ENCODE measurements at places on chromosomes 5 and 9. TPM values are rescaled to one million over a fixed set of nuclear protein-coding genes. Genes with fewer than 3 reads are reported as not detected.

DNA sequence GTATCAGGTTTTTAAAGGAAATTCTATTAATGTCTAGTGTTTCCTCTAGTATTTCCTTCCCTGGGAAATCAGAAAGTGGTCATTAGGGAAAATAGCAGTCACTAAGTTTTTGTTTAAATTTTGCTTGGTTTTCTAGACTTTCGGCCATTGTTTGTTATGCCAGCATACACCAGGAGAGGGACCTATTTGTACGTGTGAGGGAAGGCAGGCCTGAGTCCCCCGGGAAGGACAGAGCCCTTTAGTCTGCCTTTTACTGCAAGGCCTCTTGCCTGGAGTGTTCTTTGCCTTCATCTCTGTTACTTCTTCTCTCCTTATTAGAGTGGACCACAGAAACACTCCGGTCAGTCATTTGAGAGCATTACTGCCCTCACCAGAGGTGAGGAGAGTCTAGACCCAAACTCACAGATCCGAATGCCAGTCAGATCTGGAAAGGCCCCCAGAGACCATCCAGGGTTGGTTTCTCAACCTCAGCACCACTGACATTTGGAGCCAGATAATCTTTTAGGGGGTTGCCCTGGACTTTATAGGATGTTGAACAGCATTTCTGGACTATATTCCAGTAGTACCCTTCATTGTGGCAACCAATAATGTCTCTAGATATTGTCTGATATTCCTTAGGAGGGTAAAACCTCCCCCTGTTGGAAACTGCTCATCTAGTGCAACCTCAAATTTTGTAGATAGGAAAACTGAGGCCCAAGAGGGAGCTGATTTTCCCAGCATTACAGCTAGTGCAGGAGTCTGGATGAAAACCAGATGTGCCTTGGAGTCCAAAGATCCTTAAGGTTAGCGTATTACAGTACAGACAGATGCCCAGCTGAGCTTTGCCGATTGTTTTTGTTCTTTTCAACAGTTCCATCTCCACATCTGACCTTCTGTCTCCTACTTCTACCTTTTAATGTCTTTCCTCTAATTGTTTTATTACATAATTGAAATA lies 93.0 kb upstream of the NIPAL4 start:
- no peak for DNase-seq

GRCh38 chr5:957748-958485 lies 50.7 kb upstream of the NKD2 start:
- DNase-seq, result no peak

- no peak for DNase-seq
These were observed 27.4 kb downstream of the OXCT1 start for GRCh38 chr5:41842777-41843176.

GRCh38 chr5:4221048-4221447 lies 625.4 kb downstream of the IRX1 start:
- DNase-seq, result no peak

DNA sequence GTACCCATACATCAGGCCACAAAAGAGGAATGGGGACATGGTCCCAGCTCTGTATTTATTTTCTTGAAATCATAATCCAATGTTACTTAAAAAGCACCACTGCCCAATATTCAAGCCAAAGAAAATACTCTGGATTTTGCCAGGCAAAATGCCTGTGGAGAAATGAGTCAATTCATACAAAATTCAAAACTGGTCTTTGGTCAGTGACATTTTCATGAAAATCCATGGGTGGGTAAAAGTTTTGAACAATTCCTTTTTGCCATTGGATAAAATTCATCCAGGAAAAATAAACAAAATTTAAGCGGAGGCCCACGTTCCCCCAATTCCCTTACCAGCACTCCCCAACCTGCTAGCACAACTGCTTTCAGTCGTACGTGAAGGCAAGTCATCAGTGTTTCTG lies 186.2 kb downstream of the GLIS3 start:
- no peak for DNase-seq

- no peak for DNase-seq
These were observed 102.7 kb downstream of the ARHGEF28 start for GRCh38 chr5:73728493-73729273.

DNA sequence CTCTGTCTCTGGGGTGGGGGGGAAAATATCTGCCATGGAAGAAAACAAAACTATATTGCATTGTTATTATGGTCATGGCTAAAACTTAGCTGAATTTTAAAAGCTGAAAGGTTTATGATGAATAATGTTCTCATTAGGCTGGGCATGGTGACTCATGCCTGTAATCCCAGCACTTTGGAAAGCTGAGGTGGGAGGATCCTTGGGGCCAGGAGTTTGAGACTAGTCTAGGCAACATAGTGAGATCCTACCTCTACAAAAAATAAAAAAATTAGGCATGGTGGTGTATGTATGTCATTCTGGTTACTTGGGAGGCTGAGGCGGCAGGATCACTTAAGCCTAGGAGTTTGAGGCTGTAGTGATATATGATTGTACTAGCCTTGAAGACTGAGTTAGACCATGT lies 44.5 kb downstream of the IPO11 start:
- DNase-seq, result peak; percentile 17

DNA sequence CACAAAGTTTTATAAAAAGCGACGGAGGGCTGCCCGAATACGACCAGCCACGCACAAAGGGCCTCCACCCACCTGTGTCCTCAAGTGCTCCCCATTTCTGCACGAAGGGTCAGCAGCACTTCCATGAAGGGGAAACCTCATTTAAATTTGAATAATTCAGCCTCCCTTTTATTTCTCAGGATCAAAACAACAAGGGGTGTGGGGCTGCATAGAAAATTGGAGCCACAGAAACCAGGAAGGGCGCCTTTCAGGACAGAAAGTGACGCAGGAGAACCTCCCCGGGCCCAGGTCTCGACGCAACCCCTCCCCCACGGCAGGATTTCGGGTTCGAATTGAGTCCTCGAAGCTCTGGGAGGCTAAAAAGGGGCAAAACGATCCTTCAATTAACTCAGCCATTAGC lies 2.1 kb downstream of the NRARP start:
- DNase-seq, result no peak

DNA sequence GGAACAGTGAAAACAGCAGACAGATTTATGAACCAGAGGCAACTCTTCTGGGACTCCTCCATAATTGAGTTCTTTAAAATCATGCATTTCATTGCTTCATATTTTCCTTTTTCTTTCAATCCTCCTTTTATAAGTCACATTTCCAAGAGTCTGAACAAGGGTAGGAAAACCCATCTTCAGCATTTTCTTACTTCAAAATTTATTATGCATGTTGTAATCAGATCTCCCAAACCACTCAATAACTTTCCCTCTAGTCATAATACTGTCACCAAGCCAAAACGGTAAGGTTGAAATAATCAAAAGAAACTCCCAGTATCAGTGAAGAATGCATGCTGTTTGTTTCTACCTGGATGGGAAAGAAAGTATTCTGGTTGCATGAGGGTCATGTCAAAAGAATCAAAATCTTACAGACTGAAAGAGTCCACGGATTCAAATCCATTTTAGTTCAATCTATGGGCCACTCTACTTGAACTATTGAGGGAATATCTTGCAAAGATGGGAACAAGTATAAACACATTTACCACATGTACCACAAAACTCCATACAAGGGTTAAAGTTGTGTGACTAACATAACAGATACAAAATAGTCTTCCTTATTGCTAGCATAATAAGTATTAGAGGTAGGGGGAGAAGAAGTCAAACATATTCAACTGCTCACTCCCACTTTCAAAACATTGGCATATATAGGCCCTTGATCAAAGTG lies 797.3 kb downstream of the MAT2B start:
- no peak for DNase-seq

- DNase-seq, result no peak
These were observed 98.6 kb downstream of the YTHDC2 start for GRCh38 chr5:113612060-113612496.

GRCh38 chr9:121984726-121985402 lies 108.2 kb downstream of the TTLL11 start:
- no peak for DNase-seq

DNA sequence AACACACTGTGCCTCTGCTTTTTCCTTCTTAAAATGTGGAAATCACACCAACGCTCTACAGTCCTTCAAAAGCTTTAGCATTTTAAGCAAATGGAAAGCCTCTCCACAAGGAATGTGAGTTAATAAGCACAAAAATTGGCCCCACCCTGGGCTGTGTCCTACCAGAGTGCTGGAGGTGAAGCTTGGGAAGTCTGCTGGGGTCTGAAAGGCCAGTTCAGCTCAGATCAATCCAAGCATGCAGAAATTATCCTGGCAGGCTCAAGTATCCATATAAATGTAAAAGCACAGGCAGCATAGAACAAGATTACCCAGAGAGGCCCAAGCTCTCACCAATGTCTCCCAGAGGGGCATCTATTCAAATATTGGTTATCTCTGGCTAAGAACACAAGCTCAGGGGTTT lies 98.5 kb downstream of the ESM1 start:
- DNase-seq, result no peak

DNA sequence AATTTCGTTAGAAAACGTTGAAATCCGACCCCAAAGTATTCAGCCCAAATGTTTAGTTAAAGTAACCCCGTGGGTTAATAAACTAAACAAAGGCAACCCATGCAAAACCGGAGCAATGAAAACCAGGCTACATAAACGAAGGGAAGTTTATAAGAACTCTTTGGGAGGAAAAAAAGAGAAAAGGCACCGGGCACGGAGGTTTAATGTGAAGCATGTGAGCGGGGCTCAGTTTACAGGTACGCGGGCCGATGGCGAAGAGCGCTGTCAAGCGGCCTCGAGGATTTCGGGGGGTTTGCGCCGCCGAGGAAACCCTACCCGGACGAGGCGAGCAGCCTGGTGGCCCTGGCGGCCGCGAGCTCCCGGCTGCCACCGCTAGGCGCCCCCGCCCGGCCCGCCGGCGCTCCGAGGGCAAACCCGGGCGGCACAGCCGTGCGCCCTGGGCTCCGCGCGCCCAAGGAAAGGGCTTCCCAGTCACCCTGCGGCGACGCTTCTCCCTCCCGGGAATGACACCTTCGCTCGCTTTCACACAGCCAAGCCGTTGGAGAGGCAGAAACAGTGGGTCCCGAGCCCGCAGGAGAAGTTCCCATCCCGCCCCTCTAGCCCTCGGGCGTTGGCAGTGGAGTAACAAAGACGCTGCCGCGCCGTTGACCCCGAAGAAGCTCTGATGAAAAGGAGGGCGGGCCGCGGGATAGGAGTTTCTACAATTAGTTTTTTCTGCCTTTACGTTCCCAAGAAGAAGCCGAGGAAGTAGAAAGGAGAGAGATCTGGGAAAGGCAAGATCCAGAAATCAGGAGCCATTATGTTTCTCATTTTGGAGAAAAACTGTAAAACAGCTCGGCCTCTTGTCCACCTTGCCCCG lies 126.0 kb downstream of the TMEM174 start:
- no peak for DNase-seq

GRCh38 chr5:163252950-163253349 lies 184.4 kb upstream of the CCNG1 start:
- no peak for DNase-seq

The SLC6A19 gene
- not detected for polyA plus RNA-seq

The SPEF2 gene
- polyA plus RNA-seq, result 7.6 TPM

All from adrenal gland (tissue), 19 donors.